ENCODE measurements at places on chromosomes 7 and 10.

GRCh38 chr10:104391150-104391968 lies 37.7 kb downstream of the CFAP58 start:
- DNase-seq = peak; percentile 51

DNA sequence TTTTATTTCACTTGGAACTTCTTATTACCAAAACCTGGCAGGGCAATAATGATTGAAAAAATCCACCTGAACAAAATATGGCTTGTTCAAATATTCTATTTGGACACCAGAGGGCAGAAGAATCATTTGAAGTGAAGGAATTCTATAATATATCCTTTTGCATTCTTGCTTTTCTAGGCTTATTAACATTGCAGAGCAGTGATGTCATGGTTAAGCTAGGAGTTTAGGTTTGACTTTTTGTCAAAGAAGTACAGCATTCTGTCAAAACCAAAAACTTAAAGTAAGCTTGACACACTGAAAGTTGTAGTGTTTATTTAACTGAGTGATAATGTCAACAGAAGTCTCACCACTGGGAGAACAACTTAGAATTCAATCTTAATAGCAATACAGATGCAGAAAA lies 156.0 kb downstream of the SEMA3D start:
- peak; percentile 57 for DNase-seq

- DNase-seq = no peak
Measured at GRCh38 chr7:159046300-159046699, 98.4 kb downstream of the VIPR2 start.

GRCh38 chr7:119630406-119630969 lies 642.5 kb upstream of the KCND2 start:
- DNase-seq = no peak

- DNase-seq = no peak
Measured at GRCh38 chr7:102153599-102153946, 133.1 kb upstream of the SH2B2 start.

- no peak for DNase-seq
Measured at GRCh38 chr10:98642281-98642680, 195.5 kb upstream of the HPS1 start.

DNA sequence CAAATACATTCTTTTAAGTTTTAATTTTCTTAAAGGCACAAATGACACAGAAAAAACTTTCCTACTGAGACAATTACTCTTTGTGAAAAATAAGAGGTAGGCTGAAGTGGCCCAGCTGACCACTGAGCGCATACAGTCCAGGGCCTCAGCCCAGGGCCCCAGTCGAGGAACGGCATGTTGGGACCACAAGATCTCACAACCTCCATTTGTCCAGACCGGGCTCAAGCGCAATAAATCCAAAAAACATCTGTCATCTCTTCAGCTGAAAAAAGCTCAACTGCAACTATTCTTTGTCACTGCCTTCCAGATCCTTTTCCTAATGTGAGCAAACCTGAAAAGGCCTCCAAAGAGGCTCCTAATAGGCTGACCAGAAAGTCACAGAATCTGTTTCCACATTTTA lies 165.8 kb downstream of the SRPK2 start:
- no peak for DNase-seq

DNA sequence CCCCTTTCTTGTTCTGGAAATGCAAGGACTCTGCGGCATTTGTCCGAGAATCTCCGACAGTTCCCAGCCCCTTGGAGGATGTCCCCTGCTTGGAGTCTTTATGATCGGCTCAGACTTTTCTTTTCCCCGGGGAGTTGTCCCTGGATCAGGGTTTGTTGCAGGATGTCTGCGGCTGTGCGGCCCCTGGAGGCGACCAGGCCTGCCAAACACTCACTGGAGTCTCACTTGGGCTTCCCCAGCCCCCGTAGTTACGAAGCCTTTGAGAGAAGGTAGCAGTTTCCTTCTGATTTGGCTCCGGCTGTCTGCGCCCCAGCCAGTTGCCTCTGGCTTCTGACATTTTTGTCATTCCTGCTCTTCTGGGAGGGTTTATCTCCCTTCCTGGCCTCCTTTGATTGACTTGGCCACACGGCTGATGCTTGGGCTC lies 16.1 kb downstream of the COL26A1 start:
- no peak for DNase-seq

DNA sequence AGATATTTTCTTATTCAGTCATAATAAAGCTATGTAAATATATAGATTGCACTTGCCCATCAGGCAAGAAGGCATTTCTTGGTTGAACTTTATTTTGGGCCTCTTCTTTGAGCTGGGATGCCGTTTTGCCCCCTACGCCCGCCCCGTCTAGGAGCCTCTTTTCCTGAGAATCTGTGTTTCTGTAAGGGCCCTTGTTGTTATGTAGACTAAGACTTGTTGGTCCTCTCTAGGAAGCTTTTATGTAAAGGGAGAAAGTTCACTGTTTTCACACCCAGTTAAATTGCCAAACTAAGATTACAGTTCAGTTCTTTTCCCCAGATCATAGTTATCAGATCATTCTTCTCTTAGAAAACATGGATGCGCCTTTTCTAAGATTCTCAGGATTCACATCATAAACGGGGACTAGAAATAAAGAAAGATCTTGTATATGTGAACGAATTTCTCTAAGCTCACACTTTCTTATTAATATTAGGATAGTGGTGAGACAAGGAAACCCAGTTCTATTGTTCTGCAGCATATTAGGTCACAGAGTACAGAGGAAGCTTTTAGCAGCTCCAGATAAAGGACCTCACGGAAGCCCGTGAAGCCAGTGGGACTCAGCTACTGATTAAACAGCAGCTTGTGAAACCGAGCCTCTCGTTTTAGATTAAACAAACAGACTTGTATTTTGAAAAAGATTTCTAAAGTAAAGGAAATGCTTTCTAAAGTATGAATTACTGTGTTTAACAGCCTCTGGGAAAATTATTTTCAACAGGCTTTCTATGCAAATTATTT lies 3.8 kb downstream of the LMTK2 start:
- no peak for DNase-seq

DNA sequence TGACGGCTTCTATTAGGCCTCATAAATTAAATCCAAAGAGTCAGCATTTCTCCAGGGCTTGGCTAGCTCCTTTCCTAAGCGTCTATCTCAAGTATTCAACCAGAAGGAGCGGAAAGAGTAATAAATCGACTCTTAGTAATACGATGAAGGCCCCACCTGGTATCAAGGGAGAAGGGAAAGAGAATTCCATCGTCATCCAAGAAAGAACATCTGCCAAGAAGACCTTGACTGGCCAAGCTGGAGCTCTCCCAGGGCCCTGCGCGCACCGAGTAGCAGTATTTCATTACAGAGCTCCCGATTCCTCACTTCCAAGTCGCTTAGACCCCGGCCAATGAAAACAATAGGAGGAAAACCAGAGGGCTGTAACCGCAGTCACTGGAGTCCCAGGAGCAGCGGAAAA lies 178.0 kb upstream of the FRMD4A start:
- DNase-seq = no peak

DNA sequence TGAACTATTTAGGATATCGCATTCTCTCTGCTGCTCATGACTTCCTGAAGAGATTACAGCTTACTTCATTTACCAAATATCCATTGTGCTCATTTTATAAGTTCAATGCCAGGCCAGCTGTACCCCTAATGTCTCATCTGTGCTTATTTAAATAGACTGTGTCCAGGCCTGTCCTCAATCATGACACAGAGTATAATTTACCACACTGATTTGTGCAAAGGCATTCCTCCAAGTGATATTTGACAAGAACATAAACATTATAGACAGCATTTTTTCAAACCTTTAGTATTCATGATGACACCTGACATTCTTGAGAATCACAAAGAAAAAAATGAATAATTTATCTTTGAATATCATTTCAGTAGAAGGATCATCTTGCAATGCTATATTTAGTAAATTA lies 260.1 kb upstream of the SEMA3D start:
- no peak for DNase-seq

DNA sequence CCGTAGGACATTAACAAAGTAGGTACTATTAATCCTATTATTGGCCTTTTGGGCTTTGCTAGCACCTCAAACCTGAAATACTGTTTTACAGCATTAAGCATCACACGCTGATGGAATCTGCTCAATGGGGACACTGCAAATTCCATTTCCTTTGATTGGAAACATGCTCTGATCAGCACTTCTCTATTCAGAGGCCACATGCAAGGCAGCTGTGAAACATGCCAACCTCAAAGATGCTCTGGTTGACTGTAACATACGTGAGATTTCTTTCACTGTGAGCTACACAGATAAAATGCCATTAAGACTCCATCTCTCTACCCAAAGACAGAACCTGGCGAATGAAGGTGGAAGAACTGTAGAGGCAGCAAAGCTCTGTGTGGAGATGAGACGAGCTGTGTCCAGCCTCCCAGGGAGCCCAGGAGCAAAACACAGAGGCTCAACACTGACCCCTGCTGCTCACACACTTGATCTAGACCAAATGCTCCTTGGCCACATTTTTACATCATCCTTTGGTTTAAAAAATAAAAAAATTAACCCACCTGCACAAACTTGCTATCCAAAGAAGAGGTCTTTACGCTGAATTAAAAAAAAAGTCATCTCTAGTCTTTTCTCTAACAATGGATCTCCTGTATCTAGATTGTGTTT lies 8.0 kb downstream of the RSU1 start:
- peak; percentile 70 for DNase-seq

DNA sequence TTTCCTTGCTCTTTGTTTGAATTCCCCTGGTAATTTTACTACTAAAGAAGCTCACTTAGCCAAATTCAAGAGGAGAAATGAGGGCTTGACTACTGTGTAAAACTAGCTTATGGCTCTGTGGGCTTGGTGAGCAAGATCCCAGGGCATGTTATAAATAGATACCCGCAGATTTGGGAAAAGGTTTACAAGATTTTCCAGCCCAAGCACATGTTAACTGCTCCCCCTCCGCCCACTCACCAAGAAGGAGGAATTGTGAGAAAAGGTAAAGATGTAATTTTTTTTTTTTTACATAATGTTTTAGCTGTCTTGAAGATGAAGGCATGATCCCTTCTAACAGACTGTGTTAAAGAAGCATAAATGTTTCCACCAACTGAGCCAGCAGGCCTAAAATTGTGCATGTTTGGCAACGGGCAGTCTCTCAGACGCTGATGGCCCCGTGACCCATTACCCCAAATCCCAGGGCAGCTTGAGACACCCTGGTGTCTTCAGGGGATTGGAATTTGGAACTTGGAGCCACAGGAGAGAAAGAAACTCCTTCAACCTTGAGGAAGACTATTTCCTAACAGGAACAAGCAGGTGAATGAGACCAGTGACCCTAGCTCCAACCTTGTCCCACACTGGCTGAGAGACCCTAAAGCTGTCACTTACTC lies 429.8 kb upstream of the CELF2 start:
- DNase-seq = no peak
